ENCODE measurements at places on chromosomes 4 and X.

DNA sequence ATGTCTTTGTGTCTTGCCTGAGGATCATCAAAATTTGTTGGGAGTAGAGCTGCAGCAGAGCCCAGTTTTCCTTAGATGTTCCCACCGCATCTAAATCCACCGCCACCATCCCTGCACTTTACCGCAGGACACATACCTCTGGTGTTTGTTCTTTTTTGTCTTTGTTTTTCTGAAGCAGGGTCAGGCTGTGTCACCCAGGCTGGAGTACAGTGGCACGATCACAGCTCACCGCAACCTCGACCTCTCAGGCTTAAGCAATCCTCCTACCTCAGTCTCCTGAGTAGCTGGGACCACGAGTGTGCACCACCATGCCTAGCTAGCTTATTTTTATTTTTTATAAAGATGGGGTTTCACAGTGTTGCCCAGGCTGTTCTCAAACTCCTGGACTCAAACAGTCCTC is 4.6 kb downstream of the ENOPH1 start:
- DNase-seq: no peak

DNA sequence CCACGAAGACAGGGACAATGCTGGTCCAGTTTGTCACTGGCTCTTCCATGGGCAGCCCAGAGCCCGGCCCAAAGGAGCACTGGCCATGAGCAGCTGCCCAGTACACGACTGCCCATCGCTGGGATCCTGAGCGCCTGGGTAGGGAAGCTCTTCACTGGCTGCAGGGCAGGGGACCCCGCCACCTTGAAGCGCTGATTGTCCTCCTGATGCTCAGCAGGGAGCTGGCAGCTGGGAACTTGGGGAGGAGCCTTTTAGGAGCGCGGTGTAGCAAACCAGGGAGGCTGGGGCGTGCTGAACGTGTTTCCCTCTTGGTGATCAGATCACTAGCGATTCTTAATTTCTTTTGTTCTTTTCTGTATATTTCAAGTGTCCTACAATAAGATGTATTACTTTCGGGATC is 1.8 kb downstream of the L1CAM start:
- DNase-seq: no peak

DNA sequence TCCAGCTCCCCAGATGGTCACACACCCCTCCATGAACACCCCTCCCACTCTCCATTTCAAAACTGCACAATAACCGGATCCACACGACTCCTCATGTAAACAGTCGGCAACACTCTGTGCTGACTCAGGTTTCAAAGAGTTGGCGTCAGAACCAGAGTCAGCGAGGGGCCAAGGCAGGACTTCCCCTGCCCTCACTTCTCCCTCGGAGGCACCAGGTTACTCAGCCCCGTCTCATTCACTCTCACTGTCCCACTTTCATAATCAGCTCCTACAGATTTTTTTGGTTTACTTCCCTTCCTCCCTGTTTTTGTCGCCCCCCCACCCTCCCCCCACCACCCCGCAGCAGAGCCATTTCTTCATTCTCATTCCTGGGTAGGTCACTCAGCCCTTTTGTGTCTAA is 2.7 kb upstream of the TIMP1 start:
- DNase-seq: peak; percentile 69

- DNase-seq: no peak
Measured at GRCh38 chrX:96707804-96708203, 23.2 kb downstream of the DIAPH2 start.

DNA sequence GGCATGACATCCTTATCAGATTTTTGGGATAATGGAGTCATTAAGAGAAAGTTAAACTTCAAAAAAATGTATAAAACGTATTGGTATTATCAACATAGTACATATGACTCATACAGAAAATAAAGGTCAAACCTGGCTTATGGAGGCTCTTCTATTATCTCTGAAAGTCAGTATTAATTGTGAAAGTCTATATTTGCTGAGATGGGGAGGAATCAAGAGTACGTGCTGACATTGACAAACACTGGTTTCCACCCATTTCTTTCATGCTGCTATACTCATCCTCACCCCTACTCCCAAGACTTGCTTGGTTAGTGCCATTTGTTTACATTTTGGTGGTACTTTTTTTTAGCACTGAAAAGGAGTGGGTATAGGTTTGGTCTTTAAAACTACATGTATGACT is 30.8 kb upstream of the PLA2G12A start:
- no peak for DNase-seq

- no peak for DNase-seq
Measured at GRCh38 chr4:16056681-16057385, 27.0 kb downstream of the PROM1 start.

GRCh38 chr4:128355305-128355704 is 67.7 kb upstream of the PGRMC2 start:
- no peak for DNase-seq

DNA sequence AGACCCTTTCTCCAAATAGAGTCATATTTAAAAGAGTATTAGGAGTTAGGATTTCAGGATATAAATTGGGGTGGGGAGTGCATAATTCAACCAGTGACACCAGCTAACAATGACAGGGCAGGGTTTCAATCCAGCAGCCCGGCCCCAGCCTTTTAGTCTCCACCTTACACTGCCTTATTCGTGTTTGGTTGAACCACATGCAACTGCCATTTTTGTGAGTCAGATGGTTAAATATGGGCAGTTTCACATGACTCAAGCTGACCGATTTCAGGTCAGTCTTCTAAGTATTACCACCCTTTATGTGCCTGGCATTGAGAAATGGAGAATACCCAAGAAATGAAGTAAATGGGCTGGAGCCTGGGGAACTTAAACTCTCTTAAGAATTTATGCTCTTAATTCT is 102.8 kb downstream of the STOX2 start:
- DNase-seq: no peak

GRCh38 chr4:128820671-128821070 is 11.2 kb downstream of the JADE1 start:
- DNase-seq: no peak

GRCh38 chrX:17913801-17914200 is 52.7 kb upstream of the RAI2 start:
- DNase-seq: no peak

GRCh38 chr4:40409835-40410234 is 74.7 kb downstream of the CHRNA9 start:
- DNase-seq: no peak

DNA sequence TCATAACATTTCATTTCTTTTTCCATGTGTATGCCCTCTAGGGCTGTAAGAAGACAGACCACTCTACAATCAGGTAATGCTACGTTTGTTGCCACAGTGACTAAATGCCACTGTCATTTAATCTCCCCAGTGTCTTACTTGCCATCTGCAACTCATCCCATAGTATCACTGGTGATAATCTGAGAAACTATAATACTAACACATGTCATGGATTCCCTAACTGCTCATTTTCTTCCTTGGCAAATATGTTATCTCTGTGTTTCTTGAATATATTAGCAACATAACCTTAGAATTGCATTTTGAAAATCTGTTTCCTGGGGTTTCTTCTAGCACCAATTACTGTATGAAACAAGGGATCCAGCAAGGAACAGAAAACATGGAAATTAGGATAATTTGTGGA is 6.1 kb downstream of the F8A1 start:
- DNase-seq: no peak

- no peak for DNase-seq
Measured at GRCh38 chr4:83150653-83151330, 36.3 kb upstream of the PLAC8 start.

DNA sequence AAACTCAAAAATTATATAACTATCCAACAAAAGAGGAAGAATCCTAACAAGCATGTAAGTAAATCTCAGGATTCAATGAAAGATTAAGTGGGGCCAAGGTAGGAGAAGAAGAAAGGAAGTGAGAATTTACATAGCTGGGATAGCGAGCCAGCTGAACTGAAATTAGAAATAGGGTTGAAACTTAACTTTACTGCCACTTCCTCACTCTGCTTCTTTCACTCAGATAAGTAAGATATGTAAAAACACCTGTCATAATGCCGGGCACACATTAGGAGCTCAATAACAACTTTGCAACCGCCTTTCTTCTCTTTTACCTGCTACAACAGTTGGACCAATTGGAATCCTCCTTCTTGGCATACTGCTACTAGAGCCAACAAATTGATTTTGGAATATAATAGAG is 129.4 kb downstream of the CNKSR2 start:
- DNase-seq: no peak

- peak; percentile 10 for DNase-seq
Measured at GRCh38 chrX:22526339-22526738, 253.6 kb downstream of the CBLL2 start.

DNA sequence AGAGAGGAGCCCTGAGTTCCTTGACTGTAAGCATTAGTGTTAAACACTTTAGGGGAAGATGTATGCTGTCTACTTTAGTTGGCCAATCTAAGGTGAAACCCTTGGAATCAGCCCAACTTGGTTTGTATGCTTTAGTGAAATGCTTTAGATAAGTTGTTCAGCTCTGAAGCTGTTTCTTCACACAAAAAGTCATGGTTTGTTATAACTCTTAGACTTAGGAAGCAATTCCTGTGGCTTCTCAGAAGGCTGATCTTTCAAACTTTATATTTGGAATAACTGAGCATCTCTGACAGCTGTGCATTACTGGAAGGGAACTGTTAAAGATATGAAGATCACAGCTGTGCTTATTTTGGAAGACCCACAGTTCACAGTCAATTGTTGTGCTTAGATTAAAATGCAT is 714.1 kb downstream of the FAT4 start:
- no peak for DNase-seq

DNA sequence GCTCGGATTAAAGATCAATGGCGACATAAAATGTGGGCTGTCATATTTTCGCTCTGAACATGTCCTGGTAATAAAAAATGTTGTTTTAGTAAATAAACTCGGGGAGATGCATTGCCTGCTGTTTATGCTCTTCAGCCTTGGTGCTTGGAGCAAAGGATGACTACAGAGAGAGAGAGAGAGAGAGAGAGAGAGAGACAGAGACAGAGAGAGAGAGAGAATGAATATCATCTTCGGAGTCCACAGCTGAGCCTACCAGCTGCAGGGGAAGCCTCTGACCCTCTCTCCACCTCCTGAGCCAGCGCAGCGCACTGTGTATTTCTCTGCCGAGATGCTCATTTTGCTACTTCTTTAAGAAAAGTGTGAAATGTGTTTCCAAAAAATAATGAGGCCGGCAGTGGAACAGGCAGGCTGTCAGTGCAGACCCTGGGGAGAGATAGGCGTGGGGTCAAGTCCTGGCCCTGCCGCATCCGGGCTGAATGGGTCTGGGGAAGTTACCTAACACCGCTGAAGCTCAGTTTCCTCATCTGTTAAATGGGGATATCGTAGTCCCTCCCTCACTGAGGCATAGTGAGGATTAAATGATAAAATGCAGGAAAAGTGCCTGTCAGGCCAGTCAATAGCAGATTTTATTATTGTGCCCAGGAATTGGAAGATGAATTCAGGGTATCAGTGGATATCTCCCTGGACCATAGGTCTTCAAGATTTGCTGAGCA is 58.5 kb upstream of the LGI2 start:
- DNase-seq: no peak

DNA sequence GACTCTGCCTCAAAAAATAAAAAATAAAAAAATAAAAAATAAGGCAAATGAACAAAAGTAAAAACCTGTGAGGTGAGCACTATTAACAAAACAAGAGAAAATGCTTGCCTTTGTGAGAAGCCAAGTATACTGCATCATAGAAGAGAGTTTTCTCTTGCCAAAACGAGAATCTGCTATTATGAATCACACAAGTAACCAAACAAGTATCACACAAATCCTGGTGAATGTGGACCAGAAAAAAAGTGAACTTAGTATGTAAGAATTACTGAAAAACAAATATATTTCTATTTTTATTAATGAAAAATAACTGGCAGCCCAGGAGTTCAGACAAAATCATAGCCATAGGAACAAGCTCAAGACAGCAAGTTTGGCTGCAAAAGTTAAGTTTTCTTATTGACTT is 193.5 kb downstream of the PDGFC start:
- no peak for DNase-seq

- DNase-seq: no peak
Measured at GRCh38 chrX:41491267-41492004, 44.3 kb downstream of the NYX start.

DNA sequence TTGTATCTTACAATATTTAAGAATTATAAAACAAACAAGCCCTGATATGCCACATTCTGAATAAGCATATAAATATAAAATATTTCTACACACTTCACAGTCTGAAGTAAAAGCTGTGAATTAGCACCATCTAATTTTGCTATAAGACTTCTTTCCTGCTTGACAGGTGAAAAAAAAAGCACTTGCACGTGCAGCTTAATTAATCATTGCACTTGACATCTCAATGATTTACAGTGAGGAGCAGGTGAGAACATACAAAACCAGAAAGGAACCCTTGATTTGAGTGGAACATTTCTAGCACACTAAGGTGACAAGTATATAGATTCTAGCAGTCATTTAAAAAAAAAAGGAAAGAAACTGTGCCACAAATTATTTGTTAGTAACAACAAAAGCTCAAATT is 47.9 kb downstream of the CHIC2 start:
- no peak for DNase-seq

DNA sequence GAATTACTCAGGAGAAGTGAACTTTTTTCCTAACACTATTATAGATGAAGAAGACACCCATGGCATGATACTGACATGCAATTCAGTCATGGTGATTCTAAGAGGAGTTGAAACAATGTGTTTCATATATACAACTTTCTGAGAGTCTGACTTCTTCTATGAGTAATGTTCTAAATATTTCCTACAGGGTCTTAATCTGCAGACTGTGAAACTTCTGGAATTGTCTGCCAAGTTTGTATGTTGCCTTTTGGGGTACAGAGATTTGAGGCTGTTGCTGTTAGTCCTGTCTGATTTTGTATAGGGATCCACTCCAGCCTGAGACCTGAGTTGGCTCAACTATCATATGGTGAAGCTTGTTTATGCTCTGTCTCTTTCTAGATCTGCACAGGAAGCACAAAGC is 160.6 kb upstream of the GATB start:
- DNase-seq: no peak

DNA sequence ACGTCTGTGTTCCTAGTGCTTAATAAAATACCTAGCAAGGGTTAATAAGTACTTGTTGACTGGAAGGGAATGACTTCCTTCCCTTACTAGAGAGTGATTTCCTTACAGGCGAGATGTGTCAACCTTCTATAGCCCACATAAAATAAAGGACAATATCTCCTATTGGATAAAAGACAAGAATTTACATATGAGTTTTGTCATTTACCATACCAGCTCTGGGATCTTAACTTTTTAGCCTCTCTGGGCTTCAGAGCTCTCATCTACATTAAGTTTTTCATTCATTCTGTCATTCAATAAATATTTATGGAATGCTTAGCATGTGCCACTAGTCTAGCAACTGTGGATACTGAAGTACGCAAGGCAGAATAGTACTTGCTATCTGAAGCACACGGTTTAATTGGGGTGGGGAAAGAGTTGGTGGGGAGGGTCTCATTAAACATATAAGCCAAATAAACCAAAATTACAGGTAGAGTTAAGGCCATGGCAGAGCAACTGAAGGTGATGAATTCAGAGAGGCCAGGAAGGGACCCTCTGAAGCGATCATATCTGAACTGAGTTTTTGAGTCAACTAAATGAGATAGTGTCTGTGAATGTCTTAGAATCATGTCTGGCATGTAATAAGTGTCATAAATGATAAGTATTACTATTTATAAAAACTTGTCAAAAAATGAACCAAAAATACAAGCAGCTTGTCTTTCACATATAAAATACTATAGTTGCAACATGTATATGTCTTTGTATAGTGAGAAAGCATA is 91.6 kb upstream of the BMP2K start:
- no peak for DNase-seq

GRCh38 chr4:18022572-18023050 is 1.1 kb upstream of the LCORL start:
- no peak for DNase-seq

GRCh38 chr4:77843628-77844027 is 19.0 kb upstream of the MRPL1 start:
- DNase-seq: no peak

All from GM13977 (cell line).